Neural crest cell (in vitro differentiated cells): ENCODE measurements at places on chromosomes 7 and 10.

GRCh38 chr10:5088703-5089261 is 5.4 kb upstream of the AKR1C3 start:
- no peak for DNase-seq

GRCh38 chr7:122676466-122676865 is 22.5 kb downstream of the RNF133 start:
- no peak for DNase-seq

- DNase-seq = no peak
Observed at GRCh38 chr7:12493407-12493806, 77.1 kb upstream of the SCIN start.

- no peak for DNase-seq
Observed at GRCh38 chr10:68895041-68895440, 6.1 kb upstream of the DDX50 start.

DNA sequence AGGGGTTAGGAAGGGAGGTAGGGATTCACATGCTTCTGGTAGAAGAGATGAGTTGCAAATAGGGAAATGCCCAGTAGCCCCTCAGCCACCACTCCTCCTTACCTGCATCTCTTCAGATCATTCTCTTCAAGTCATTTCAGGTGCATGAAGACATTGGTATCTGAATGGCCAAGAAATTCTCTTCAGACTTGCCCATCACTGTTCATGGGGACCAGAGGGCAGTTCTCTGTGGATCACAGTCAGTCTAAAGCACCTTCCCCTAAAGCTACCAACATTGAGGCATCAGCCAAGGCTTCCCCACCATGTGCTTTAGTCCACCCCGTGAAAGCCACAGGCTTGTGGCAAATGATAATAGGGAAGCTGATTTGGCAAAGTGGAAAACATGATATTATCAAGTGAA is 319.4 kb upstream of the ZNF32 start:
- no peak for DNase-seq

DNA sequence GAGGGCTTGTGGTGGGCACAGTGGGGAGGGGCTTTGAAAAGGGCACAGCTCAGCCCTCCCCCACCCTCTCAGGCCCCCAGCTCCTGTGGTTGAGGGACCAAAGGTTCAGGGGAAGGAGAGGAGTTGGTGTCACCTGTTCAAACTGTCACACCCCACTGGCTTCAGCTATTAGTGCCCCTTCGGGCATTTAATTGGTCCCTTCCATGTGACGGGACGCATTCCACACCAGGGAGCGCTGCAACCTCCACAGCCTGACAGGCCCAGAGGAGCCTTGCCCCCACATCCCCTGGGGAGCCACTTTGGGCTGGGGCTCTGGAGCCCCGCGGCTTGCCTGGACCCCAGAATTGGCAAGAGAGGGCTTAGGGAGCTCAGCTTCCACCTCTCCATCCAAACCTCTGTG is 75.7 kb downstream of the C10orf105 start:
- DNase-seq = no peak

GRCh38 chr7:68065581-68065980 is 1068.9 kb downstream of the TYW1 start:
- DNase-seq = no peak
